ENCODE measurements at places on chromosomes 3 and 15.

GRCh38 chr3:31240013-31240412 lies 292.7 kb upstream of the STT3B start:
- no peak for DNase-seq

DNA sequence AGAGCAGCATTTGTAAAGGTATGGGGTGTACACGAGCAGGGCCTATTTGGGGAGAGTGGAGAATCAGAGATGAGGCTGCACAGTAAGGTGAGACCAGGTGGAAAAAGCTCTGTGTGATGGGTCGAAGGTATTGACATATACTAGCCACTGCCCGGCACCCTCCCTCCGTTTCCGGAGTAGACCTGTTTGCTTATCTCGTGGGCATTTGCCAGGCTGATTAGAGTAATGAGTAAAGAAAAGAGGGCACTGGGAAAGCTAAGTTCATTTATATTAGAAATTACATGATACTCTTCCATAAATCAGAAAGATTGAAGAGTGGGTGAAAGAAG lies 46.2 kb upstream of the ATG7 start:
- no peak for DNase-seq

DNA sequence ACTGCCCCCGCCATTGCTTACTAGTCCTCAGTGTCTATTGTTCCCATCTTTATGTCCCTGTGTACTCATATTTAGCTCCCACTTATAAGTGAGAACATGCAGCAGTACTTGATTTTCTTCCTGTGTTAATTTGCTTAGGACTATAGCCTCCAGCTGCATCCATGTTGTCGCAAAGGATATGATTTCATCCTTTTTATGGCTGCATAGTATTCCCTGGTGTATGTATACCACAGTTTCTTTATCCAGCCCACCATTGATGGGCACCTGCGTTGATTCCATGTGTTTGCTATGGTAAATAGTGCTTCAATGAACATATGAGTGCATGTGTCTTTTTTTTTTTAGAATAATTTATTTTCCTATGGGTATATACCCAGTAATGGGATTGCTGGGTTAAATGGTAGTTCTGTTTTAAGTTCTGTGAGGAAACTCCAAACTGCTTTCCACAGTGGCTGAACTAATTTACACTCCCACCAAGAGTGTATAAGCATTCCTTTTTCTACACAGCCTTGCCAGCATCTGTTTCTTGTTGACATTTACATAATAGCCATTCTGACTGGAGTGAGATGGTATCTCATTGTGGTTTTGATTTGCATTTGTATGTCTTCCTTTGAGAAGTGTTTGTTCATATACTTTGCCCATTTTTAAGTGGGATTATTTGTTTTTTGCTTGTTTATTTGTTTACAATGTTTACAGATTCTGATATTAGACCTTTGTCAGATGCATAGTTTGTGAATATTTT lies 53.7 kb downstream of the GALK2 start:
- no peak for DNase-seq

- no peak for DNase-seq
Measured at GRCh38 chr15:49406352-49407118, 16.5 kb upstream of the FGF7 start.

GRCh38 chr15:70047386-70048197 lies 50.1 kb downstream of the TLE3 start:
- DNase-seq: no peak

- DNase-seq: no peak
Measured at GRCh38 chr3:99365396-99365795, 273.0 kb upstream of the COL8A1 start.

- DNase-seq: no peak
Measured at GRCh38 chr3:72846166-72846565, 2.1 kb downstream of the SHQ1 start.

- no peak for DNase-seq
Measured at GRCh38 chr3:45477838-45478237, 89.5 kb downstream of the LARS2 start.

DNA sequence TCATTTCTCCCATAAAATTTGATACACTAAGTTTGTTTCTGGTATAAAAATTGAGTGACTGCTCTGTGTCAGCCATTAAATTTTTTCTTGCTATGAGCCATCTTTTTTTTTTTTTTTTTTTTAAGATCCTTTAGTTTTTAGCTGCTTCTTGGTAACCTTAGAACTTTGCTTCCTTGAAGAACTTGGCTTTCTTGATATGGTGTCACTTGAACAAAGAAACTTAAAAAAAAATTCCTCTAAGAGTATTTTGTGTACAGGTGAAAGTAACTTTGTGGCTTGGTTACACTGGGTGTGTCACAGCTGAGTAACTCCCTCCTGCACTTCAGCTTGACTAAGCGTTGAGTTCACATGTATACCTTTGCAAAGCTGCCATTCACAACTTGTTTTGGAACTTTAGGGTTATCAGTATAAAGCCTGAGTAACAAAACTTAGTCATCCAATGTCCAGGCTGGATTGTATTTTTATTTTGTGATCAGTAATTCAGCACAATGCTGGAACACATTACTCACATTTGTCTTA lies 6.5 kb downstream of the CHD2 start:
- no peak for DNase-seq

- no peak for DNase-seq
Measured at GRCh38 chr15:83299462-83299861, 15.0 kb upstream of the BNC1 start.

DNA sequence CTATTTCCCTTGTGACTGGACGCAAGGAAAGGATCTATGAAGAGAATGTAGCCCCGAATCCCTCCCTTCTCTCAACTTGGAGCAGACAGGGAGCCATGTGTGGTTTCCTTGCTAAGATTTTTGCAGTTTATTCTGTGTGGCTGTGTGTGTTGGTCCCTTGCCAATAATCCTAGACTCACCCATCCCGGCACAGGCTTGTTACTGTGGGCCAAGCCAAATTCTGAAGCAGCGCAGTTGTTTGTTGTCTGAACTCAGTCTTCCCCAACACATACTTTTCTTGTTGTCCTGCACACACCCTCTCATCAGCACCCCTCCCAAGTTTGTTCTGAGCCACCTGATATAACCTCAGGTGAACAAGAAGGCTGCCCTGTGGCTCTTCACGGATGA lies 193.3 kb upstream of the CTDSPL start:
- no peak for DNase-seq

DNA sequence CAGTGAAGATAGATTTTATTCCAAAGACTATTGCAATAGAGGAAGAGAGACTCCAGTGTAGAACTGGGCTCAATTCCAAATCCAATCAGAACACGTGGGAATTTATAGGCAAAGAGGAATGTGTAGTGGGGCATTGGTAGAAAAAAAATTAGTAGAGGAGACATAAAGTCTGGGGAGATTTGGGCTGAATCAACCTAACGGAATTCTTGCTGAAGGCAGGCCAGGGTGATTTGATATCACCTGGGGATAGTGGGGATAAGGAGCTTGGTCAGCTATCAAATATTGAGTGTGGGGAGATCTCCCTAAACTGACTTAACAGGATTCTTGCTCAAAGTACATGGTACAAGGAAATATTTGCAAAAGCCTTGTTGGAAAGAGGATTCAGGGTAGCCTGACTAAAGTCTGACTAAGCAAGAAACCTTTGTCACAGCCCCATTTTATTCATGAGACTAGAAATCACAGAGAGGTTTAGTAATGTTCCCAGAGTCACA lies 29.6 kb downstream of the SST start:
- DNase-seq: no peak

DNA sequence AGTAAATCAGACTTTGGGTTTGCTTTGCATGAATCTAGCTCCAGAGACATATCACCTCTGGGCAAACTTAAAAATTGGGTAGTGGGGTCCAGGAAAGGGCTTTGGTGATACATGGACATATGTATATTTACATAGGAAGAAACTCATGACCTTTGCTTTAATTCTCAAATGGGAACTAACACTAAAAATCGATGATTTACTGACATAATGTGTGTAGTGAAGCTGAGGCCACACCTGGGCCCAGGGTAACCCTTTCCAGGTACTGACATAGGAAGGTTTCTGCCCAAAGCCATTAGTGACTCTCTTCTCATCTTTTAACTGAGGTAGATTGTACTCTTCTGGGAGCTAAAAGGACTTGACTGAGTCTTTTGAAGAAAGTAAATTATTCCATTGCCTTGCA lies 411.2 kb upstream of the TBL1XR1 start:
- no peak for DNase-seq

- no peak for DNase-seq
Measured at GRCh38 chr3:55467099-55467498, 20.0 kb downstream of the WNT5A start.

- DNase-seq: no peak
Measured at GRCh38 chr3:99506-99905, 97.1 kb upstream of the CHL1 start.

DNA sequence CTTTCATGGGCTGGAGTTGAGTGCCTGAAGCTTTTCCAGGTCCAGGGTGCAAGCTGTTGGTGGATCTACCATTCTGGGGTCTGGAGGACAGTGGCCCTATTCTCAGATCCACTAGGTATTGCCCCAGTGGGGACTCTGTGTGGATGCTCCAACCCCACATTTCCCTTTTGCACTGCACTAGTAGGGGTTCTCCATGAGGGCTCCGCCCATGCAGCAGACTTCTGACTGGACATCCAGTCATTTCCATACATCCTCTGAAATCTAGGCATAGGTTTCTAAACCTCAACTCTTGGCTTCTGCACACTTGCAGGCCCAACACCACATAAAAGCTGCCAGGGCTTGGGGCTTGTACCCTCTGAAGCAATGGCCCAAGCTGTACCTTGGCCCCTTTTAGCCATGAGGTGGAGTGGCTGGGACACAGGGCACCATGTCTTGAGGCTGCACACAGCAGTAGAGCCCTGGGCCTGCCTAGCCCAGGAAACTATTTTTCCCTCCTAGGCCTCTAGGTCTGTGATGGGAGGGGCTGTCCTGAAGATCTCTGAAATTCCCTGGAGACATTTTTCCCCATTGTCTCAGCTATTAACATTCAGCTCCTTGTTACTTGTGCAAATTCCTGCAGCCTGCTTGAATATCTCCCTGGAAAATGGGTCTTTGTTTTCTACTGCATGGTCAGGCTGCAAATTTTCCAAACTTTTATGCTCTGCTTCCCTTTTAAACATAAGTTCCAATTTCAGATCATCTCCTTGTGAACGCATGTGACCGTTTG lies 6.0 kb upstream of the HACD2 start:
- DNase-seq: no peak

DNA sequence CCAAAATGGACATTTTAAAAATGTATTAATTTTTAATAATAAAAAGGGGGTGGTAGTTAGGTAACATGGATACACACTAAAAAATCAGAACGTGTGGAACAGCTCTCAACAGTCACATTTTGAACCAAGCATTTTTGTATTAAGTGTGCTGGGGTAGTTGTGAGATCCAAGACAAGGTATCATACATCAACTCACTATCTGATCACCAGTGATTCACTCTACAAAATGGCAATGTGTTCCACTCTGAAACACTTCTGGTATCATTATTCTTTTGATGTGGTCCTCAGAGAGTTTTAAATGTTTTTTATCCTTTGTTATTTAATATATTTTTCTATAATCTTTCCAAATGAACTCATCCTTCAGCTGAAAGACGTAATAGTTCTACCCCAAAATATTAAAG lies 5.4 kb downstream of the HACL1 start:
- no peak for DNase-seq
